ENCODE measurements at places on chromosomes 13 and 19.
A peak's percentile ranks its signal among the peaks of the same experiment; 100 is the strongest.

- DNase-seq = peak; percentile 13
These were observed 2.2 kb downstream of the ZNF175 start for GRCh38 chr19:51573331-51573730.

DNA sequence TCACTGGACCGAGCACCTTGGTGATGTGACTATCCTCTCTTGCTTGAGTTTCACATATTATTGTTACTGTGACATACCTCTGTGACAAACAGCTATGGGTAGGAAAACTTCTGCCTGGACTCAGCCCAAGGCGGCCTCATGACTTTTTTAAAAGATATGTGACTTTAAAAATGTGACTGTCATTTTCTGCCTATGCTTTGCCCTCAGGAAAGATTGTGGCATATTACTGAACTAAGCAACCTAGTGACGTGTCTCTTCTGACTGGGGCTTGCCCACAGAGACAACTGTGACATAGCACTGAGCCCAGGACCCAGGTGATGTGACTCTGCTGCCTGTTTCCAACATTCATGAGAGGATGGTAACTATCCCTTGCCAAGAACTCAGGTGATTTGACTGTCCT lies 84.8 kb downstream of the ZNF728 start:
- no peak for DNase-seq

DNA sequence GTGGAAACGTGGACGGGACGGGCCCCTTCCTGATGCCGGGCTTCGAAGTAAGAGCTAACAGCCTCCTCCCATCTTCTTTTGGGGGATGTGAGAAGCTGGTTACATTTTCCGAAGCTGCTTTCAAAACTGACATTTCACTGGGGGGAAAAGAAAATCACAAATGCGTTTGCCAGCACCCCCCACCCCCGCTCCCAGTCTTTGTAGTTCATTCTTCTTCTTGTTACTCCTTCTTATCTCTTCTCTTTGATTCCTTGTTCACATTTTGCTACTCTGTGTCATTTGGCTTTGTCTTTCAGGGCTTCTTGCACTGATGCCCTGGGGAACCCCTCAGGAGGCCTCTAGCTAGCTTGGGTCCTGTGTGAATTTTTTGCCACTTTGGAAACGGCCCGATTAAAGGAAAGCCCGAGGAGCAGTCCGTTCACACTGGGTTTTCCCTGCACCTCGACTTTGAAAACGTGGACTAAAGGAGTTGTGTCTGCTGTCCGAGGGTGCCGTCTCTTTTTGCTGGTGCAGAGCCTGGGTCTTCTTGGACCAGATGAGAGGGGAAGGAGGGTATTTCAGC lies 1.3 kb downstream of the CARM1 start:
- no peak for DNase-seq

GRCh38 chr19:30565636-30566035 lies 193.5 kb downstream of the ZNF536 start:
- DNase-seq = no peak

DNA sequence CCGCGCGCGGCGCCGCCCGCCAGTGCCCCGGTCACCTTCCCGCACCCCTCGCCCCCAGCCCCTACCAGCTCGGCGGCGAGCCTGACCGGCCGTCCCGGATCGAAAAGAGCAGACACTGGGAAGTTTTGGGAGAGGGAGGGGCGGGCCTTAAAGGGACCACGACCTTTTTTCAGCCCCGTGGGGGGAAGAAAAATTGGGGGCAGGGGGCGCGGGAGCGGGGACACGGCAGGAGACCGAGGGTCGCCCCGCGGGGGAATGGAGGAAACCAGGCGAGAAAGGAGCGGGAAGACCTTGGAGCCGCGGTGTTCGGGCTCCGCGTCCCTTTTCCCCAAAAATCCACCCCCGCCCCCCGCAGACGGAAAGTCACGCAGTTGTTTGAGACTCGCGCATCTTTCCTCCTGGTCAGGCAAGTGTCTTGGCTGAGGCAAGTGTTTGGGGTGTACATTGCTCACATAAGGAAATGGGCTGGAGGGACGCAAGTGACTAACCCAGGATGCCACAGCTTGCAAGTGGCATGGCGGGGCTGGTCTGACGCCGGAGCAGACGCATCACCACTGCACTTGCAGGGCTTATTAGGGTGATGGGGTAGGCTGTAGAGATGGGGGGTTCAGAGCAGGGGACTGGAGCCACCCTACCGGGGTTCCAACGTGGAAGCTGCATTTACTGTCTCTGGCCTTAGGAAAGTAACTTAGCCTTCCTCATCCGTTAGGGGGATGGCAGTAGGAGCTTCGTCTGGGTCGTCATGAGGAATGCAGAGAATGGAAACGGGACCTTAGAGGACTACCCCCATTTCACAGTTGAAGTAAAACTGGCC lies 2.7 kb upstream of the HNRNPL start:
- DNase-seq = peak; percentile 58

GRCh38 chr13:75762955-75763354 lies 126.8 kb downstream of the LMO7 start:
- DNase-seq = no peak

- no peak for DNase-seq
These were observed 391.3 kb downstream of the TDRD3 start for GRCh38 chr13:60788156-60788829.

DNA sequence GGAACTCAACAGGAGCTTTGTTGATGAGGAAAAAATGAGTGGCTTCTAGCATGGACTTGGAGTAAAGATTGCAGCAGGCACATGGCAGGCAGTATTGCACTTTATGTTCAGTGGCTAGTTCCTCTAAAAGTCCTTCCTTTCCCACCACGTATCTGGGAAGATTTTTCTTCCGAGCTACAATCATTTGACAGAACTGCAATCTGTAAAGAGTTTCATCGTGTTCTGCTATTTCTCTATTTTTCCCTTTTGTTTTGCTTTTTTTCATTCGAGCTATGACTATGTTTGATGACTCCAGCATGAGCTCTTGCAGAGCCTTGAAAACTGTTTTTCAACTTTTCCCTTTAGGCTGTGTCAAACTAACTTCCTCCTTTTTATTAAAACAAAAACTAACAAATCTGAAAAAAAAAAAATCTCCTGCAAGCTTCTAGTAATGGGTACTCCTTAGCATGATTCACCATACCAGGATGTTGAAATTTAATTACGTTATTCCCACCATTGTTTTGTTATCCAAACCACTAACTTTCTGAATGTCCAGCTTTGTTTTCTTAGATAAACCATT lies 12.3 kb downstream of the CLDN10 start:
- DNase-seq = peak; percentile 63

DNA sequence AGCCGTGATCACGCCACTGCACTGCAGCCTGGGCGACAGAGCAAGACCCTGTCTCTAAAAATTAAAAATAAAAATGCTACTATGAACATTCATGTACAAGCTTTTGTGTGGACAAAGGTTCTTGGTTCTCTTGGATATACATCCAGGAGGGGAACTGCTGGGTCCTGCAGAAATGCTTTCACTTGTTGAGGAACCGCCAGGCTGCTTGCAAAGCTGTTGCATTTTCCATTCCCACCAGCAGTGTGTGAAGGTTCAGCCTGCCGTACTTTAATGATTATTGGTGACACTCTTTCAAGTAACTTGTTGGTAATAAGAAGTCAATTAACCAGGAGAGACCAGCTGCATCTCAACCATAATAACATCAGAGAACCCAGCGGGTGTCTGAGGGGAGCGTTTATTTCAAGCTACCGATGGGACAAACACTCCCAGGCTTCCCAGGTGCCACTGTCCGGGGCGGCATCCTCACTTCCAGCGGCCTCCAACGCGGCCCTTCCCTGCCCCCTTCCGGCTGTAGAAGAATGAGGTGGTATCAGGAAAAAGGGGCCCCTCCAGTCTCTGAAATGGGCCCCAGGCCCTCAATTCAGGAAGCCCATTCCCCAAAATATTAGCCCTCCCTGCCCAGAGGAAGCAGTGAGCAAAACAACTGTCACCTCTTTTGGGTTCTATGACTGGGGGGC lies 15.2 kb upstream of the PPP1R12C start:
- no peak for DNase-seq

DNA sequence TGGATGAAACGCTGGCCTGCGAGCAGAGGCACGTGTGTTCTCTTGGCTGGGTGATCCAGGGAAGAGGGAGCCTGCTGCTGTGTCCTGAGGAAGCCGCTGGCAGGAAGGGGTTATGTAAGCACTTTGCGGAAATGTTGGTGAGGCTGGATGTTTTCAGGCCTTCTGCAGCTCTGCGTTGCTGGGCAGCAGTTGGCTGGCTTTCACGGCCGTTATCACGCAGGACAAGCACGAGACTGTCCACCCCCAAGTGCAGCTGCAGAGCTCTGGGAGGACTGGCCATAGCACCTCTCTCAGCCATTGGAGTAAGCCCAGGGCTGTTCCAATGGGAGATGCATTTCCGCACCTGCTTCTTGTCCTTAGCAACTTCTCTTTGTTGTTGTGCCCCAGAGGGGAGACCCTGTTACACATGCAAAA lies 146.9 kb upstream of the SOX21 start:
- peak; percentile 25 for DNase-seq

- no peak for DNase-seq
These were observed 7.6 kb downstream of the NUCB1 start for GRCh38 chr19:48907671-48908070.

DNA sequence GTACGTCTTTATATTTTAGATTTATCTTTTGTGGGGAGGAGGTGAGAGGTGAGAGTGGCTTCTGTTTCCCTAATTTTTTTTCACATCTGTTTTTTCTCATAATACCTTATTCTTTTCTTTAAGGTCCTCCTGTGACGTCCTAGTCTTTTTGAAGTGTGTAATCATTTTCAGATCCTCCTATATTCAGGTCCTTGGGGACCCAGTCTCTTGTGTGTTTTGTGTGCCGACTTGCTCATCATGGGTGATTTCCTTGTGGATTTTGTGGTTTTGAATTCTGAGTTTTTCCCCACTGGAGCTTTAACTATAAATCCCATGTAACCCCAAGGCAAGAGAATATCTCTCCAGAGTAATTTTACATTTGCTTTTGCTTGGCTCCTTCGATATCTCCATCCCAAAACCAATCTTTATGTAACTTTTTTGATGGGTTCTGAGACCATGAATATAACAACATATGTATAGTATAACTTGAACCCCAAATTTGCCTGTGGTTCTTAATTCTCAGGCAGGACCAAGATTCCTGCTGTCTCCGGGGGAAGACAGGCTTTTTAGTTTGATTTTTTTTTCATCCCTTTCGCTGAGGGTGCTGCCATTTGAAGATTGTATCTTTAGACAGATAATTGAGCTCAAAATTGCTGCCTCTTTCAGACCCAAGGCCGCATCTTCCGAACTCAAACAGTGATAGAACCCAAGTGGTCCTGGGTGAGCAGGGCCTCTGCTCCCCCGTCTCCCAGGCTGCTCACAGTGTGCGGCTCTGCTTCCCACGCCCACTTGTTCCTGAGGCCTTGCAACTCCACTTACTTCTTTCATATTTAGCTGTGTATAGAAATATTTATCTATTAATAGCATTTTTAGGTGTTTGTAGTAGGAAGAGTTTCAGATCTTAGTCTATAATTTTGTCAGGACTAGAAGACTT lies 59.1 kb upstream of the GPR183 start:
- no peak for DNase-seq

DNA sequence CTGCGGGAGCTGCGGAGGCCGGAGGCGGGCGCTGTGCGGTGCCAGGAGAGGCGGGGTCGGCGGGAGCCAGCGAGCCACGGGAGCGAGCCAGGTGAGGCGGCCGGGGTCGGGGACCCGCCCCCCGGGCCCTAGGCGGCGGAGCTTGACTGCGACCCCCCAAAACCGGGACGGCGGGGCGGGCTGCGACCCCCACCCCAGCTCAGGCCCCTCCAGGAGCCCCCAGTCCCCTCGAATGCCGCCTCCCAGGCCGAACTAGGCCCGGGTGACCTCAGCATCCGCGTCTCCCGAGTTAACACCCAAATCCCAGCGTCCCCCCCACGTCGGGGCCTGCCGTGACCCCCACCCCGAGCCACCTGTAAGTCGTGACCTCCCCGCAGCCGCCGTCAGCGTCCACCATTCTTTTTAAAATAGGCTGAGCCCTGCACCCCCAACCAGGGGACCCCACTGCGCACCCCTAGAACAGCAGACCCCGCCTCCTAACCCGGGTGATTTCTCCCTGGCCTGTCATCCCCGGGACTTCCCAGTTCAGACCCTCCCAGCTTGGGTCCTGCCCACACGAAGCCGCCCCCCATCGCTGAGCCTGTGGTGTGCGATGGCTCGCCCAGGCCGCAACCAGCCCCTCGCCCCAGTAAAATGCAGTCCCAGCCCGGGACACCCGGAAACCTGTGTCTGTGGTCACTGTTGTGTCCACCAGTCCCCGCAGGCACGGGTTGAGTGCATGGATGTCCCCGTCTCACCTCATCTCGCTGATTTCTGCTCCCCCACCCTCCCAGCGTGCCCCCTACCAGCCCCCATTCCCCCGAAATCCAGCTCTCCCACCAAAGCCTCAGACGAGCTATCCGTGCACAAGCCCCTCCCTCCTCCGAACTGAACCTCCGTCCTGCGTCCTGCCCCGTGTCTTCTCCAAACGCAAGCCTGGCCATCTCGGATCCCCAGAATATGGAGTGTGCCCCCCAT lies 551 bp downstream of the FZR1 start:
- peak; percentile 32 for DNase-seq

DNA sequence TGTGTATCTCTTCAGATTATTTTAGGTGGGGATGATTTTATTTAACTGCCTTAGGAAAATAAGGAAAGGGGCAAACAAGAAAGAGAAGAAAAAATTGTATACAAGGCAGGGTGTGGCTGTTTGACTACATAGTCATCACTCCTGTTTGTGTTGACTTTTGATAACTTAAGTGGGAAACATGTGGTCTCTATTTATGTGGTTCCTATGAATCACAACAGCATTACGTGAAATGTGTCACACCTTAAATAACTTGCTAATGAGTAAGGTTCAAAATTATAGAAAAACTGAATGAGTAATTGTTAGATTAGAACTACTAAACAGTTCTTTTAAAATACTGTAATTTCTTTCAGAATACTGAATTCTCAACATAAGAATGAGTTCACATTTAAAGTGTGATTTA lies 69.3 kb downstream of the LMO7 start:
- peak; percentile 55 for DNase-seq

GRCh38 chr19:31037286-31037980 lies 311.8 kb downstream of the TSHZ3 start:
- DNase-seq = no peak

- peak; percentile 91 for DNase-seq
These were observed 63.9 kb downstream of the LATS2 start for GRCh38 chr13:20997301-20998161.

GRCh38 chr19:41324921-41325639 lies 15.1 kb downstream of the CCDC97 start:
- DNase-seq = peak; percentile 82

DNA sequence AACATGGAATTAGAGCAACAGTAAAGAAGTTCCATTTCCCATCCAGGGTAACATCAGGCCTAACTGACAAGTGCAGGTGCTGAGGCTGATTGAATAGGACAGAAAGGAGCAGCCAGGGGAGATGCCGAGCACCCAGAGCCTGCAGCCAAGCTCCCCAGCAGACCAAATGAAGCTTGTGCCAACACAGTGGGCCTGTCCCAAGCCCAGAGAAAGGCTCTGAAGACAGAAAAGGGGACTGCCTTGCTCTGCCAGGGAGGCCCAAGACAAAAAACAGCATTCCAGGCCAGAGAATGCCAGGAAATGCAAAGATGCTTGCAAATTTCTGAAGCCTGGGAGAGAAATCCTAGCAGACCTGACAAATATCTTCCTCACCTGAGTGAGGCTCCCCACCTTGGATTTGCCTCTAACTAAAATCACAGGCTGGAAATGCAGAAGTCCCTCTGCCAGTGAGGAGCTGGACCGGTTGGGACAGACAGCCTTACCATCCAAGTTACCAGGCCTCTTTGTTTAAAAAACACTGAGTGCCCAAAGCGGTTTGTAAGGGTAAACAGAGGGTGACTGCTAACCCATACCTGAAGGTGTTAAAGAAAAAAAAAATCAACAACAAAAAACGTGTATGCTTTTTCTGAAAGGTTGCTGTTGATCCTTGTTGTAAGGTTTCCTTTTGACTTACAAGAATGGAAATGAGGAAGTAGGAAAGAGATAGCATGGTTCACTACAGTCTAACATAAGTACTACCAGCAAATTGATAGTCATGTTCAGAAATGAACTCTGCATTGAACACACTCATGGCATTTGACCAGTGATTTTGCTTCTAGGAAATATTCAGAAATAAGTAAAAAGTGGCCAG lies 11.8 kb upstream of the HMGB1 start:
- no peak for DNase-seq
